Activated T-cell treated with anti-CD3 and anti-CD28 coated beads for 24 hours (primary cell): ENCODE measurements at places on chromosomes 4 and X.

DNA sequence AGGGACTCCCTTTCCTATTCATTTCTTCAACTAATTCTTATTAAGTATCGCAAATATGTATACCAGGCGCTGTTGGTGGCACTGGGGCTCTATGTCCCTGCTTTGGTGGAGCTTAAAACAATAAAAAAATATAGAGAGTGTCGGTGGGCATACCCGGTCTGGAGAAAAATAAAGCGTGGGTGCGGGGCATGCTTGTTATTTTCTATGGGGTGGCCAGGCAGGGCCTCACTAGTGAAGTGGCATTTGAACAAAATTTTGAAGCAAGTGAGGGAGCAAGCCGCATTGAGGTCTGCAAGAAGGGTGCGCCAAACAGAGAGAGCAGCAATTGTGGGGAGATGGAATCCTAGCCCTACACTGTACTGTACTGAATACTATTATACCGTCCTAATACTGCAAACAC, 565 bp upstream of the IDS start:
- no peak for DNase-seq

GRCh38 chrX:143231492-143231891, 205.8 kb downstream of the SPANXN4 start:
- DNase-seq: no peak

GRCh38 chr4:56077676-56078075, 128.9 kb downstream of the CEP135 start:
- no peak for DNase-seq

DNA sequence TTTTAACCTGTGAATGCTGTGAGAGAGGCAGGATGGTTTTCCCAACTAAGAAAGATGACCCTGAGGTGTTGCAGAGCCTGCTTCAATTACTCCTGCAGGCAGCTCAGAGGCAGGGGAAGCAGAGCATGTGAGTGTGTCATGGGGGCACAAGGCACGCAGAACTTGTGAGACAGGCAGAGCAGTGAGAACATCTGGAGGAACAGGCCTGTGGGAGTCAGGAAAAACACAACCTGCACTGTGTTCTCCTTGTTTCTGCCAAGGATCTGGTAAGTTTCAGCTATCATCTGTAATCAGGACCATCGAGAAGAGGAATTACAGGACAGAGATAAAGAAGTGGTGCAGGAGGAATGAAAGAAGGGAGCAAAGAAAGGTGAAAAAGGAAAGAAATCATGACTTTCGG, 741.8 kb upstream of the INTU start:
- no peak for DNase-seq

DNA sequence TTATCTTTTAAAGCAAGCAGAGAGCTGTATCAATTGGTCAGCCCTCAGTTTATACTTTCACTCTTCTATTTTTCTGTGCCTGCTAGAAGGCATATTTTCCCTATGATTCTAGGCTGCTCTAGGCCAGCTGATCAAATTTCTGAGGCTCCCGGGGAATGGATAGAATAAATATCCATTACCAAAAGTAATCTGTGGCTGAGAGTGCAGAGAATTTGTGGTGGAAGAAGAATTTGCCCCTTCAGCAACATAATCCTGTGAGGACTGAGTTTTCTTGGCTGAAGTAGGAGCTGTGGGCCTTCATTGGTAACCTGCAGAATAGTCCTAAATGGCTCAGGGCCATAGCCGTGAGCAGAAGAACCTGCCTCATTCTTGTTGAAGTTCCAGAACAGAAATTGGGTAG, 314.6 kb upstream of the CASK start:
- no peak for DNase-seq

DNA sequence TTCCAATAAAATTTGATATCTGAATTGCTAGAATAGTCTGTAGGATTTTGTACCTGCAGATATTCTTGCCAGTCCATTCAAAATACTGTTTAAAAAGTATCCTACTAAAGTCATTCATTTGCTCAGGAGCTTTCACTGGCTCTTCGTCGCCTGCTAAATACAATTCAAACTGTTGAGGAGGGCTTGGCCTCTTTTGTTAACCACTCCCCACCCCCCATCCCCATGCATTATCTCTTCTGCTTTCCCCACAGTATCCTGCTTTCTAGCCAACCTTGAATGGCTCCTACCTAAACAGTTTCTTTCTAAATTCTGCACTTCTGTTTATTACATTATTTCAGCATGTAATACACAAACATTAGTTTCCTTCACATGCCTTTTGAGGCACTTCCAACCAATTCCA, 230.8 kb downstream of the CPE start:
- no peak for DNase-seq

- no peak for DNase-seq
Measured at GRCh38 chr4:186910385-186910784, 186.7 kb upstream of the FAT1 start.

GRCh38 chr4:67700116-67700737, 728 bp downstream of the UBA6 start:
- no peak for DNase-seq

DNA sequence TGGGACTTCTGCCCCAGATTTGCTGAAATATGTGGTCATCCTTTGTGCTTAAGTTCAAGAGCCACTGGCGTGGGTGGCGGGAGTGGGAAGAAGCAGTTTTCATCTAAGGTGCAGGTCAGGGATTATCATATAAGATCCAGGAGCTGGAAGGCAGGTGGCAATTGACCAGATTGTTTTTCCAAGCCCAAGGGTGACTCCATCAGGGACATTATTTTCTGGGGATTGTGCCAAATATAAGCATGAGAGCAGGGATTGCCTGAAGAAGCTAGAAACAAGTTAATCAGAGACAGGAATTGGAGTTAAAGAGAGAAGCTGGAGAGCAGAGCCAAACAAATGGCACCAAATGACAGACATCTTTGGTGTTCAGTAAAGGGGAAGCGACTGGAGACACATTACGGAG, 19.4 kb upstream of the SEL1L3 start:
- DNase-seq: no peak

DNA sequence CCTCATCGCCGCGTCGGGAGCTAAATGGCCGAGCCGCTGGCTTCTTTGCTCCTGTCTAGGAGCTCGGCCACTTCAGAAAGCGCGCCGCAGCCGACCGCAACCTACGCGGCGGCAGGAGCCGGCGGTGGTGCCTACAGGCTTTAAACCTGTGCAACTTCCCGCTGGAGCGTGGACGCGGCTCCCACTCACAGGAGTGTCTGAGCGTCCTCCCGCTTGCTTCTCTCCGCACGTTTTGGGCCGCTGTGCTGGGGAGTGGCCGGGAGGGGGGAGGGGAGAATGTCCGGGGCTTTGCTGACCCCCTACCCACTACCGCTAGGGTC, 1.0 kb downstream of the NHSL2 start:
- DNase-seq: no peak

DNA sequence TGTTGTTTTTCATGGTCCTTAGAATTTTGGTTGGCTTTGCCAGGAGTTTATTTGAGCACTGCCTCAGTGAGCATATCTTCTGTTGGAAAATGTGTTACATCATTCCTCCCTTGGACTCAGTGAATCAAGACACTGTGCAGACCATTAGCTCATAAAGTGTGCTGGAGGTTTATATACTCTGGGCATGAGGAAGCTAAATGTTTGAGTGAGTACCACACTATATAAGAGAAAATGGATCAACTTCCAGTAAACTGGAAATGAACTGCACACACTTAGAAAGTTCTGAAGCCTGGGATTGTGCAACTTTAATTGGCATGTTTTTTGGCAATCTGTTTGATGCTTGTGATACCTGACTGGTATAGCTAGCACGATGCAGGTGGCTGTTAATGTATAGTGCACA, 75.9 kb downstream of the LIMCH1 start:
- no peak for DNase-seq

- DNase-seq: no peak
Measured at GRCh38 chr4:128470492-128471053, 183.0 kb upstream of the PGRMC2 start.

GRCh38 chr4:48261281-48261680, 8.4 kb downstream of the TEC start:
- DNase-seq: no peak

DNA sequence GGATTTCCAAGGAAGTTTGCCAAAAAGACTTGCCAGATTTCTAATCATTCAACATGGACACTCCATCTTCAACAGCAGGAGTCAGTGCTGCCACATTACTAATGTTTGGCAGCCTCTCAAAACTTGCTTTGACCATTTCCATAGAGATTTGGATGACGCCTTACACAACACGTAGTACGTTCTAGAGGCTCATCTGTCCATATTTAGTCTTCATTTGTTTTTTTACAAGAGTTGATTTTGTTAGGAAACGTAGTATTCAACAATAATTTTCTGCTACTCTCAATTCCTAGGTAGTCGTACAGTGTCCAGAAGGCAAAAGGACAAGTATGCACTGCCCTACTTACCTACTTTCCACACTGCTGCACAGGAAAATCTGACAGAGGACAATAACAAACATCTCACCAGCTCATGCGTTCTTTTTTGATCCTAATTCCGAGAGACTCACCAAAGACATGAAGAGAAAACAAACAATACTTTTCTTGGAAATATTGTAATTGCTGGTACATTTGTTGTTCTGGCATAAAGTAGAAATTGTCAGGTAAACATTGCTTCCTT, 117.3 kb downstream of the SNCA start:
- no peak for DNase-seq

DNA sequence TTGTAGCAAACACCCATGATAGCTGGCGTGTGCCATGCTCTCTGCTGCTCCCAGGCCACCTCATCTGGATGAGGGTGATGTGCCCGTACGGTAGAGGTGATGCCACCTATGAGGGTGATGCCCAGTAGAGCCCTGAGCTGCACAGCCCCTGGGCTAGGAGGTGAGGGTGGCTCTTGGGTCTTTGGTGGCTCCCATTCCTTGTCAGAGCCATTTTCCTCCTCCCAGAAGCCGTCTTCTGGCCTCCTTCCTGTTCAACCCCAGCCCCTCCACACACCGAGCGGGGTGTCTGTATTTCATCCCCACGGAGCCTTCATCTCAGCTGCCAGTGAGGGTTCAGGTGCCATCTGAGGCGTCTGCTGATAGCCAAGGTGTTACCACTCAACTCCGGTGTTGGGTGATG, 12.0 kb upstream of the TNIP2 start:
- DNase-seq: no peak

GRCh38 chrX:46814966-46815365, 21.9 kb upstream of the RP2 start:
- DNase-seq: no peak

DNA sequence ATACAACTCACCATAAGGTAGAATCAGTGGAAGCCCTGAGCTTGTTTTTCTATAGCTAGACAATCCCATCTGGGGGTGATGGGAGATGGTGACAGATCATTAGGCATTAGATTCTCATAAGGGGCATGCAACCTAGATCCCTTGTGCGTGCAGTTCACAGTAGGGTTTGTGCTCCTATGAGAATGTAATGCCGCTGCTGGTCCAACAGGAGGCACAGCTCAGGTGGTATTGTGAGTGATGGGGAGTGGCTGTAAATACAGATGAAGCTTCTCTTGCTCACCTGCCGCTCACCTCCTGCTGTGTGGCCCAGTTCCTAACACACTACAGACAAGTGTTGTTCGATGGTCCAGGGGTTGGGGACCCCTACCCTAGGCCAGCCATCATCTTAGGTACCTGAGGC, 5.9 kb upstream of the GATB start:
- no peak for DNase-seq

DNA sequence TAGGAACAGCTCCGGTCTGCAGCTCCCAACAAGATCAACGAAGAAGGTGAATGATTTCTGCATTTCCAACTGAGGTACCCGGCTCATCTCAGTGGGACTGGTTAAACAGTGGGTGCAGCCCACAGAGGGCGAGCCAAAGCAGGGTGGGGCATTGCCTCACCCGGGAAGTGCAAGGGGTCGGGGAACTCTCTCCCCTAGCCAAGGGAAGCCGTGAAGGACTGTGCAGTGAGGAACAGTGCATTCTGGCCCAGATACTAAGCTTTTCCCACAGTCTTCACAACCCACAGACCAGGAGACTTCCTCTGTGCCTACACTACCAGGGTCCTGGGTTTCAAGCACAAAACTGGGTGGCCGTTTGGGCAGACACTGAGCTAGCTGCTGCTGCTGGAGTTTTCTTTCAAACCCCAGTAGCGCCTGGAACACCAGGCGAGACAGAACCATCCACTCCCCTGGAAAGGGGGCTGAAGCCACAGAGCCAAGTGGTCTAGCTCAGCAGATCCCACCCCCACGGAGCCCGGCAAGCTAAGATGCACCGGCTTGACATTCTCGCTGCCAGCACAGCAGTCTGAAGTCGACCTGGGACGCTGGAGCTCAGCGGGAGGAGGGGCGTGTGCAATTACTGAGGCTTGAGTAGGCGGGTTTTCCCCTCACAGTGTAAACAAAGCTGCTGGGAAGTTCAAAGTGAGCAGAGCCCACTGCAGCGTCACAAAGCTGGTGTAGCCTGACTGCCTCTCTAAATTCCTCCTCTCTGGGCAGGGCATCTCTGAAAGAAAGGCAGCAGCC, 84.6 kb downstream of the THOC2 start:
- DNase-seq: no peak

- no peak for DNase-seq
Measured at GRCh38 chrX:460823-461640, 74.3 kb upstream of the PPP2R3B start.

GRCh38 chrX:113514906-113515305, 674.3 kb upstream of the AMOT start:
- DNase-seq: no peak

DNA sequence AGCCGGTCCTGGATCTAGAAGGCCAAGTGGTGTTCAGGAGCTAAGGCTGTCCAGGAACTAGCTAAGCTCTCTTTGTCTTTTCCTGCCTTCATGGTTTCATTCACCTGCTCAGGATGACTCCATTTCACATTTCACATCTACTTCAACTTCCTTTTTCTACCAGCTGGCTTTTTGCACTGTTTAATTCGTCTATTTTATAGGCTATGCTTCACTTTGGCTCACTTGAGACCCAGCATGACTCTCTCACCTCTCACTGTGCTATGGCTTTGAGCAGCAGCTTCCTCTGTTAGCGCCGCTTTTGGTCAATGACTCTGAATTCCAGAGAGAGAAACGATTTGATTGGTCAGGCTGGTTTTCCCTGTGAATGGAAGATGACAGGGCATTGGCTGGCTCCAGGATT, 213.5 kb upstream of the CLNK start:
- DNase-seq: no peak

DNA sequence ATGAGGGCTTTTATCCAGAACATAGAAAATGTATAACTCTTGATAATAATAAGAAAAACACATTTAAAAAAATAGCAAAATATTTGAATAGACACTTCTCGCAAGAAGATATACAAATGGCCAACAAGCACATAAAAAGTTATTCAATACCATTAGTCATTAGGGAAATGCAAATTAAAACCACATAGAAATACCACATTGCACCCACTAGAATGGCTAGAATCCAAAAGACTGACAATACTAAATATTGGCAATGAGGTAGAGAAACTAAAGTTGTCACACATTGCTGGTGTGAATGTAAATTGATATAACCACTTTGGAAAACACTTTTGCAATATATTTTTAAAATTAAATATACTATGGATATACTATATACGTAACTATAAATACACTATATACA, 754.3 kb upstream of the MAGEB2 start:
- no peak for DNase-seq

GRCh38 chrX:68942104-68942503, 113.3 kb downstream of the EFNB1 start:
- no peak for DNase-seq

DNA sequence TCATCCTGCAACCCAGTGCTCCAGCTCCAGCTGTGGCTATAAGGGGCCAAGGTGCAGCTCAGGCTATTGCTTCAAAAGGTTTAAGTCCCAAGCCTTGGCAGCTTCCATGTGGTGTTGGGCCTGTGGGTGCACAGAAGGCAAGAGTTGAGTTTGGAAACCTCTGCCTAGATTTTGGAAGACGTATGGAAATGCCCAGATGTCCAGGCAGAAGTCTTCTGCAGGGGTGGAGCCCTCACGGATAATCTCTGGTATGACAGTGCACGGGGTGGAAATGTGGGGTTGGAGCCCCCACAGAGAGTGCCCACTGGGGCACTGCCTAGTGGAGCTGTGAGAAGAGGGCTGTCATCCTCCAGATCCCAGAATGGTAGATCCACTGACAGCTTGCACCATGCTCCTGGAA, 44.5 kb downstream of the CYTL1 start:
- DNase-seq: no peak
